ENCODE measurements at places on chromosomes 2 and 18.

DNA sequence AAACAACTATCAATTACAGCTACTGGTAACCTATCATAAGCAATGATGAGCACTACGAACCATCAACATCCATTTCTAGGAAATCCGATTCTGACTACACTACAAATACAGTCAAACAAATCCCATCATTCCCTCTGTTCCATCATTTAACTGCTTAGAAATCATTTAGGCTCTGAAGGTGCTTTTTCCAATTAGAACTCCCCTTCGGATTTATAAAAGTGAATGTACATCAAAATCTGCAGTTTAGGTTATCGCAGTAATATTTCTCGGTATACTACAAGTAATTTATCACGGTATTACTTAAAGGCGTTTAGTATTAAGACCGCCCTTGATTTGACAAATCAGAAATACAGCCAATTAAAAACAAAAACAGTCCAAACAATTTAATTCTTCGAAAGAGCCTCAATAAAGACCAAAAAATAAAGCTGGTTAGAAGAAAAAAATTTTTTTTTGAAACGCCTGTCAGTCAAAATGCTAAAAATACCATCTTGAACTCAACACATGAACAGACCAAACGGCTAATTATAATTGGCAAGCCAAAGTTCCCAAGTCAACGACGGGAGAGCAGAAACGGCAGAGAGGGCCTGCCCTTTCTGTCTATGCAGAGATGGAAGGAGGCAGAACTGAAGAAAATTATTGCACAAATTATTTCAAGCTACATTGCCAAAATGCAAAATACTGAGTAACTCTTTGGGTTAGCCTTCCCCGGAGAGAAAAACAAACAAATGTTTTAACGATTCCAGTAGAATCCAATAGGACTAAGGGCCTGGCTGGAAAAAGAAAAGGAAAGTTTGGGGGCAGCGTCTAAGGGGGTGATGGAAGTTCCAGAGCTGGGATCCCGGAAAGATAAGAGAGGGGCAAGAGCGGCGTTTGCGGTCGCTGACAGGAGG, 1.2 kb downstream of the VPS54 start:
- DNase-seq = no peak

DNA sequence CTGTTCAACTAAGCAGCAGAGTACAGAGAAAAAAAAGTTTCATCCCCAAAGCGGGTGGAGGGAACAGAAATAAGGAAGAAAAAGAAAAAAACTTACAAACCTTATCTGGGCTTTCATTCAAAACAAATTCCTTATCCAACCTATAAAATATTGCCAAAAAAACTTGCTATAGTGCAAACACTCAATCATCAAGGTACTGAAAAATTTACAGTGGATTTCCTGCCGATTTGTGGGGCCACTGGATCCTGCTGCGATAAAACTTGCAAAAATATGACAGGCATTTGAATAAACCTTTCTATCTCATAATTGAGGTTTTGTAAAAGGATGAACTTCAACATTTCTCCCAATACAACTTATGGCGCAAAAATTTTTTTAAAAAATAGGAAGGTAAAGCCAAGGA, 77.0 kb downstream of the ZNF521 start:
- no peak for DNase-seq

DNA sequence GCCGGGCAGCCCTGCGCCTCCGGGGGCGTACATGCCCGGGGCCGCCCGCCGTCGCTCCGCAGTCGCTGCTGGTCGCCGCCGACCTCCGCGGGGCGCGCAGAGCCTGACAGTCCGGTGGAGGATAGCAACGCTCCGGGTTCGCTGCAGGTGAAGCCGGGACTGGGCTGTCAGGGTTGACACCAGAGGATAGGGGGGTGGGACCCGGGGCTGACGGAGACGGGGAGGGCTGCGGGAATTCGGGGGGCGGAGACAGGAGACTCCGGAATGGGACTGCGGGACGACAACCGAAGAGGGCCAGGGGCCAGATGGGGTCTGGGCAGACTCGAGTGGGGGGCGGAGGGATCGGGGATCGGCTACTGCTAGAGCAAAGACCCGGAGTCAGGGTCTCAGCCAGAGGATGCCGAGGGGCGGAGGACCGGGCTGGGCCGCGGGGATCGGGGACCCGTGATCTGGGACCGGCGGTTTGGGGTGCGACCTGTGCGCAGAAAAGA, 403 bp downstream of the TMEM127 start:
- DNase-seq = peak; percentile 36

DNA sequence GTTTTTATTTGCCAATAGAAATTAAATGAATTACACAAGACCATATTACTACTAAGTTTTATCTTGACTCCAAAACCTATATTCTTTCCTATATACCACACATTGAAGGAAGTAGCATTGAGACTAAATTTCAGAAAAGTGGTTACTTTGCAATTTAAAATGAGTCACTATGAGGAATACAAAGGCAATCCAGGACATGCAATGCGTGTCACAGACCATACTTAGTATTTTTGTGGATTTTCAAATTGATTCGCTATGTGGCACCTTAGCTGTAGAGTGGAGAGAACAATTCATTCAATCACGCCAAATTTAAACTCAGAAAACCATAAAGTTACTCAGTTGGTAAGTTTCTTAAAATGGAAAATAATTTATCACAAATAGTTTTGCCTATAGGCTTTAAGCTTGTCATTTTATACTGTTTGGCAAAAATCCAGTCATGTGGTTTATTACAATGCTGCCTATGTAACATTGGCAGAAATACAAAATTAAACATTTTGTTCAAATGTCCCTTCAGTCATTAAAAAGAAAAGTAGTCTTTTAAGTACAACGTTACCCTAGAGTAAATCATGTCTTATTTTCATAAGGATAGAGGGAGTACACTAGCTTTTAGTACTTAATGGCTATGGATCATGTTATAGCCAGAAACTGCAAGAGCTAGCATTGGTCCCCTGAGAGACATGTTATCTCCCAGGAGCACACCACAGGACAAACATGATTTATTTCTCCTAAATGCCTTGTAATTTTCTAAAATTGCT, 222.8 kb upstream of the CDH7 start:
- DNase-seq = no peak

DNA sequence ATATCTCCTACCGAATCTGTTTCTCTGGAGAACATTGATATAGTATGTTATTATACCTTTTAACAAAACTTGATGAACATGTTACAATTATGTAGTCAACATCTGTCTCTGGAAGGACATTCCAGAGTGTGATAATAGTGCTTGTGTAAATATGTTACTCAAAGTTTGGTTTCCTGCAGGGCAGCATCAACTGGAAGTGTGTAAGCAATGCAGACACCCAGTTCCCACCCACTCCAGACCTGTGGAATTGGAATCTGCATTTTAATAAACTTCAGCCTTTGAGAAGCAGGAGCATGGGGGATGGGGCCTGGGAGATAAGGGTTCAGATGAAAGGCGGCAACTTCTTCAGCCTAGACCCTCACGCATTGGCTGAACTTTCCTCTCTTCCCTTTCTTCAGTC, 398.9 kb downstream of the RND3 start:
- no peak for DNase-seq

DNA sequence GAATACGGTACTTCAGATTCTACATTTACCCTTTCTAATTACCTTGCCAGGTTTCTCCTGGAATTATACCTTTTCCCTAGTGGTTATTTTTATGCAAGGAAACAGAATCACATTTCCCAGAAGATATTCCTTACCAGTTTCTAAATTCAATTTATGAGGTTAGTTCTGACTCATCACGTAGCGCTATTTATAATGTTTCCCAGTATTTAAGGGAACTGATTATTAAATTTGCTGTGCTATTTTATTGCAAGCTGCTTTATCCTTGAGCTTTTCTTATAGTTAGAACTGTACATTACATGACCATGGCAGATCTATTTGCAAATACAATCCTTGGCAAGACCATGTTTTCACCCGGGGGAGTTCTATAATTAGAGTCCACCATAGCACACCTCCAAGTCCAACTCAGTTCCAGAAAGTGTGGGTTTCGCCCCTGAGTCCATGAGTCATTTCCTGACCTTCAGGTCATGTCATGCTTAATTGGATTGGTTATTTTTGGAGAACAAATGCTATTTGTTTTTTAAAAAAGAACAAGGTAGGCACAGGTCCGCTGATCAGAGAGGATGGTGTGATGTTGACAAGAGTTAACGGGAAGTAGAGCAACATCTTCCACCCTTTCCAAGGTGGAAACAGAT, 126.6 kb downstream of the ZNF532 start:
- no peak for DNase-seq

GRCh38 chr2:165032559-165032958, 77.2 kb upstream of the SLC38A11 start:
- DNase-seq = no peak

- DNase-seq = no peak
These were observed 141.7 kb downstream of the SH3RF3 start for GRCh38 chr2:109270505-109271312.

Measured in T-helper 22 cell (primary cell).